ENCODE measurements at places on chromosomes 5 and 9.

GRCh38 chr5:174446446-174446845 is 277.9 kb upstream of the MSX2 start:
- no peak for DNase-seq

- DNase-seq = no peak
Observed at GRCh38 chr5:164358531-164359259, 853.3 kb downstream of the MAT2B start.

- DNase-seq = no peak
Observed at GRCh38 chr5:116037236-116037822, 5.1 kb downstream of the ARL14EPL start.

GRCh38 chr5:137190031-137190430 is 309.1 kb downstream of the SPOCK1 start:
- DNase-seq = no peak

- DNase-seq = no peak
Observed at GRCh38 chr9:124877021-124877782, 15.3 kb downstream of the ARPC5L start.

DNA sequence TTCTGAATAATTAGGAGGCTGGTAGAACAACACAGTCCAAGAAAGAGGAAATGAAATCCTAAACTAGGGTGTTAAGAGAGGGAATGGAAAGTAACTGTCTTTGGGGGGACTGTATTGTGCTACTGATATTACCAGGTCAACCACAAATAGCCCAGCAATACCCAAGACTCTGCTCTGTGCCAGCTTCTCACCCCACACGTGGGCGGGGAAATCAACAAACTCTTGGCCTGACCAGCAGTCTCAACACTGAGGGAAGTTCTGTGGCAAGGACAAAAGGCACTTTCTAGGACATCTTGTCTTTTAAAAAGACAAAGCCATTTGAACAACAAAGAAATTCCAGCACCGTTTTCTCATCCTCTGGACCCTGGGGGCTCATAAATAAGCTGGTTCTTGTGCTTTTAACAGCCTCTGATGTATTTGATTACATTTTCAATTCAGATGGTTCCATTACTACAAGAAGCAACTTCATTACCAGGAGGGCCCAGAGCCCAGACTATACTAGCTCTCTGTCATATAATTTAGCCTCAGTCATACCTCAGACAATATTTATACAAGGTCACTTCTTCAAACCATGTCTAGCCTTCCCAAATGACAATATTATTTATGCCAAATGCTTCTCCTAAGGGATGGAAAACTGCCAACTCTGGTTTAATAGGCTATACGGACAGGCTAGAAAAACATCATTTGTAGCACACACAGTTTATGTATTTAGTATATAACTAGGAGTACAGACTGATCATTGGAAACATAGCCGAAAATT is 297.8 kb downstream of the CWC27 start:
- no peak for DNase-seq
